ENCODE measurements at places on chromosomes 7 and 10. TPM values are rescaled to one million over a fixed set of nuclear protein-coding genes. Genes with fewer than 3 reads are reported as not detected.

The CPA2 gene
- total RNA-seq, result 0.87 TPM

The FAM170B gene
- not detected for total RNA-seq

The FGFR2 gene
- total RNA-seq, result 5.7 TPM

The HMX3 gene
- 15.2 TPM for total RNA-seq

The SAMD9 gene
- total RNA-seq, result 6.0 TPM

The ASAH2 gene
- total RNA-seq, result 6.5 TPM

The GPR26 gene
- total RNA-seq, result not detected

The ZNF804B gene
- total RNA-seq, result not detected

The EGR2 gene
- 0.82 TPM for total RNA-seq

The DOCK1 gene
- total RNA-seq, result 67.6 TPM

The IDI2 gene
- total RNA-seq, result not detected

The TFPI2 gene
- total RNA-seq, result 2.9 TPM

The SPDYE9 gene
- total RNA-seq, result not detected

The PDE1C gene
- total RNA-seq, result not detected

The TRPV5 gene
- total RNA-seq, result not detected

All from Panc1 (cell line).